ENCODE measurements at places on chromosomes 6 and 20. TPM values are rescaled to one million over a fixed set of nuclear protein-coding genes. Genes with fewer than 3 reads are reported as not detected.

RSPO3 gene
- 2.8 TPM for total RNA-seq

HTR1B gene
- total RNA-seq: 64.4 TPM

IL22RA2 gene
- not detected for total RNA-seq

HLA-DQA1 gene
- not detected for total RNA-seq

COL12A1 gene
- 5.8 TPM for total RNA-seq

DNA sequence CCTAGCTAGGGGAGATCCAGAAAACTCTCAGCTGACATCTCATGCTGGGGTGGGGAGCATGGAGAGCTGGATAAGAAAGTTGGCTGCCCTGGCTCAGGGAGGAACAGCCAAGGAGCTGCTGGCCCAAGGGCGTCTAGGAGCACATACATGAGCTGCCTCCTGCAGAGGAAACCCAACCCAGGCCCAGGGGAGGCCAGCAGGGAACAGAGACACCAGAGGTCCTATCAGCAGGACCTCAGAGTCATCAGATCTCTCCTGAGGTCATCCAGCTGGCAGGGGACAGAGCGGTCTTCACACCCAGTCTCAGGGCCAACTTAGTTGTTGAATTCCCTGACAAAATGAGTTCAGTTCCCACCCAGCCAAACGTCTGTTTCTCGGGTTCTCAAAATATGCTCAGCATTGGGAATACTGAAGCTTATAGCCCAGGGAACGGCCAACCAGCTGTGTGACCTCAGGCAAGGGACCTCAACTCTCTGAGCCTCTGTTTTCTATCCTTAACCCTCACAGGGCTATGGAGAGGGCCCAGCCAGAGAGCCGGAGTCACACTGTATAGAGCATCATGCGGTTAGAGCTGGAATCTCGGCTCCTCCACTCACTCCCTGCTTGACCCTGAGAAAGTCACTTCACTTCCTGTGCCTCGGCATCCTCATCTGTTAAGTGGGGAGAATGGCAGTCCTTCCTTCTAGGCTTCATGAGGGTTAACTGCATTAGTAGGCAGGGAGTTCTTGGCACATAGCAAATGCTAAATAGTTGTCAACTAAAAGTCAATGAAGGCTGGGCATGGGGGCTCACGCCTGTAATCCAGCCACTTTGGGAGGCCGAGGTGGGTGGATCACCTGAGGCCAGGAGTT lies 13.8 kb downstream of the ADA start:
- DNase-seq: no peak

- DNase-seq: no peak
Measured at GRCh38 chr6:83193747-83194566, 800 bp downstream of the RWDD2A start.

- no peak for DNase-seq
Measured at GRCh38 chr6:51901766-51902764, 185.3 kb downstream of the PKHD1 start.

DNA sequence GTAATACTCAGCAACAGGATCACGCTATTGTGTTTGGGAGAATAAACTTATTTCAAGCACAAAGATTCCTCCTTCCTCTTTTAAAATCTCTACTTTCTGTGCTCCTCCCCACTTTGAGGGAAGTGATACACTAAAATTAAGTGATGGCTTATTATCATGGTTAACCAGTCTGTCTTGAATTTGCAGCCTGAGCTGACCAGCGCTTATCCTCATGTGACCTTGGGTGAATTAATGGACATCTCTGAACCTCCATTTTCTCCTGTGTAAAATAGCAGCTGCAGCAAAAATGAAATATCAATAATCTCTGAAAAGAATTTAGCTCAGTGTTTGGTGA lies 222.6 kb downstream of the BCAS1 start:
- DNase-seq: no peak

GRCh38 chr6:165847407-165848085 lies 184.5 kb upstream of the PDE10A start:
- no peak for DNase-seq

DNA sequence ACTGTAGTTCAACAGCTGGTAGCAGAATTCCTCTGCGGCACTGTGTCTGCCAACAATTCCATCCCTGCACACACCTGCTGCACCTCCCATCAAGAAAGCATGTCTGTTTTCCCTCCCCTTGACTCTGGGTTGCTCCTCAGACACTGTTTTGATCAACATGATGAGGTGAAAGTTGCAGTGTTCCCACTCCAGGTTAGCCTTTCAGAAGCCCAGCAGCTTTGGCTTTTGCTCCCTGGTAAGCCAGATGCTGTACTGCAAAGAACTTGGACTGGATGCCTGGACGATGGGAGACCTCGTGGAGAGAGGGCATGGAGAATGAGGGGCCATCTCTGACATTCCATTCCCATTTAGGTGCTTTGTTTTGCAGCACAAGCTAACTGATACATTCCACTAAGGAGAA lies 79.1 kb upstream of the MAFB start:
- DNase-seq: no peak

DNA sequence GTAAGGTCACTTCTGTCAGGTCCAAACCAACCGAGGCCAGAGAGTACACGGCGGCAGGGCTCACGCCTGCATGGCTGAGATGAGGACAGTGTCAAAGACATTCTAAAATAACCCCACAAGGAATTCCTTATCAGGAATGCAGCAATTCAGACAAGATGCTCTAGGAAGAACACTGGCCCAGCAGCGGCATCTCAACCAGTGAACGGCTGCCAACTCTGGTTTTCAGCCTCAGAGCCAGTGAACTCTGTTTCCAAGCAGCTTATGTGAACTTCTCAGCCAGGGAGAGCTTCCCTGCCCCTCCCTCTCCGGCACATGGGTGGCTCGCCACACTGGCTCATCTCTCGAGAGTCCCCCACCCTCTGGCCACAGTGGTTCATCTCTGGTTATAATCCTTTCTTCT lies 36.9 kb downstream of the KCNQ2 start:
- DNase-seq: no peak

- no peak for DNase-seq
Measured at GRCh38 chr6:163260111-163260895, 154.2 kb upstream of the QKI start.

GRCh38 chr6:167855825-167856425 lies 29.2 kb downstream of the AFDN start:
- peak; percentile 22 for DNase-seq

DNA sequence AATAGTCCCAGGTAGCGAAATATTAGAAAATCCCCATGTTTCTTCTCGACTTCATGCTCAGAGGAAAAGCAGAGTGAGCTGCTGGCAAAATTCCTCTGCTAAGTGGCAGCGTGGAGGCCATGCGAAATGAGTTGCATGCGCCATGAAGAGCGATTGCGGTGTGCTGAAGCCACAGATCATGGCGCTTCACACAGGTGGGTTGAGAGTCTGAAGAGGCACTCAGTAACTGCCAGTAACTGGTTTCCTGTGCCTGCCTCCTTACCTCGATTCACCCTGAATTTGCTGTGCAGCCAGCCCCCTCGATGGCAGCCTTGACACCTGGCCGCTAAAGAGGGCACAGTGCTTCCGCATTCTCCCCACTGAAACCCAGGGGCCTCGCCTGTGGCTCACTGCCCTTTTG lies 301.5 kb downstream of the NRN1 start:
- DNase-seq: no peak

DNA sequence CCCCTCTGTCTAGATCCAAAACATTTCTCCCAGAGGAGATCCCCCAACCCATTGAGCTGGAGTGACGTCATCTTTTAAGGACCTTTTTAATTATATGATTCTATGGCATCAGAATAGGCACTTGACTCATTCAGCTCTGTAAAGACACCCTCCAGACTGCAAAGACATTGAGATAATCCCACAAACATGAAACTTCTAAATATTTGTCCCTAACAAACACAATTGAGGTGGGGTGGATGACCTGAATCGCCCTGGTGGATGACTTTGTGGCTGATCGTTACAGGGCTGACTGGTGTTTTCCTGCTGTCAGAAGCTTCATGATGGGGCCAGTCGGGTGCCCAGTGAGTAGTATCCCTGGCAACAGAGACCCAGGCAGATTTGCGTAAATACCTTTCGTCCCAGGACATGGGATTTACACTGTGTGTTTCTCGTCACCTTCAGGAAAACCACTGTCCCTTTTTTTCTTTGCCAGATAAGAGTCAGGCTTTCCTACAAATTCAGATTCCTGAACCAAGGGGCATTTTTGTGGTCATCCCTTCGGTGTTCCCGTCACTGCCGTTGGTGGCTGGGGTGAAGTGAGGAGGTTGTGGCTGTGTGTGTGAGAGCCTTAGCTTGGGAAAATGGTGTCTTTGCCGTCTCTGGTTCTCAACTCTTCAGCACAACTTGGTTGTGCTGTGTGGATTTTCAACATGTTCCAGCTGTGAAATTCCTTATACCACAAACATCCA lies 5.3 kb upstream of the PCK1 start:
- DNase-seq: no peak

Data from pulmonary artery endothelial cell (primary cell).